ENCODE measurements at places on chromosomes 6 and 20.

- DNase-seq = peak; percentile 72
These were observed 104.2 kb downstream of the PREX1 start for GRCh38 chr20:48723308-48724264.

DNA sequence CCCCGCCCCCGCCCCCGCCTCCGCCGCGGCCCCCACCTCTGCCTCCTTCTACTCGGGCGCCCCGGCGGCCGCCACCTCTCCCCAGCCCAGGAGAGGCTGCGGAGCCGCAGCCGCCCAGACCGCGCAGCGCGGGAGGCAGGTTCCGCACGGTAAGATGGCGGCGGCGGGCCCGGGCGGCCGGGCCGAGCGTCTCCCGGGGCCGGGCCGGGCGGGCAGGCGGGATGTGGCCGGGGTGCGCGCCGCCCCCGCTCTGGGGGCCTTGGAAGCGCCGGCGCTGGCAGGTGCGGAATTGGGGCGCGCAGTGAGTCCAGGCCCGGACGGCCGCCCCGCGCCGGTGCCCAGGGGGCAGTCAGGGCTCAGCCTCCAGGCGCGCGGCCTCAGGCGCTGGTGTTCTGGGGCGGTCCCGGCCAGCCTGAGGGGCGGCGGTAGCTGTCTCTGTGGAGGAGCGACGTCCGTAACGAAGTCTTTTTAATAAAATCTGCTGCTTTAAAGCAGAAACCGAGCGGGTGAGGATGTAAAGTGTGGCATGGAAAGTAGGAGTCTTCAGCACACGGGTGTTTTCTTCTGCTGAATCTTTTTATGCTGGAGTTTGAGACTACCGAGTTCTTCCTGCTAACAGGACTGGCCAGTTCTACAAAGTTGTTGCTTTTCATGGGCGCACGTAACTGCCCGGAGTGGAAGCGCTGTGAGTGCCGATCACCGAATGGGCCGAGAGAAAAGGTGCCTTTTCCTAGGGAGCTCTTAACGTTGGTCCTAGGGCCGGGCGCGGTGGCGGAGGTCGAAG lies at the start of gene GID8:
Gene GID8, plus strand, starts transcription at position 43 of the 784 bp plus-strand sequence. CDS start 3,356 bp downstream, outside the sequence.
- peak; percentile 49 for DNase-seq

DNA sequence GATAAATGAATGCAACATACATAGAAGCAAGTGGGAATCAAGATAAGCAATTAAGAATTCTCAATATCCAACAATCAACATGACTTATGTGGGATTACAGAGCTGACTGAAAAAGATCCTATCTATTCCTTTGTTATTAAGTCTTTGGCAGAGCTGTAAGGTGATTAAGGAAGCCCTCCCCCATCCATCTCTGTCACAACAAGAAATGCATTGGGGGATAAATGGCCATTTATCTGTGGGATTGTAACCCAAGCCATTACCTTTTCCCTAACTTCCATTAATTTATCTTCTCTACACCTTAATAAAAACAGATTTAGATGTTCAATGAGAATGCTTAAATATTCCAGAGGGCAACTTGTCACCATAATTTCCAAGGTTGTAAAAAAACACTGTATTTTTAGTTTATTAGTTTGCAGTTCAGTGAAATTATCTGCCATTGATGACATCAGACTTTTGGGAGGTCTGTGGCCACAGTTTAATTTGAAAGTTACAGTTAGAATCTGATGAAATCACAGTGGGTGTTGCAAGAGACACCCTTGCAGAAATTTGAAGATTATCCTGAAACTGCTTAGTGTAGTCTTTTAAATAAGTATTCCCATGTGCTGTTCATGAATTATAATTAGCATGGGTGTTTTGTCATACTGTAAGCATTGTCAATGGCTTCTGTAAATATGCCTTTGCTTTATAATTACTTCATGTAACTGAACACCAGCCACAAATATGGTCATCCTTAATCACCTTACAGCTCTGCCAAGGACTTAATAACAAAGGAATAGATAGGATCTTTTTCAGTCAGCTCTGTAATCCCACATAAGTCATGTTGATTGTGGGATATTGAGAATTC lies 49.4 kb upstream of the FYN start:
- peak; percentile 58 for DNase-seq

GRCh38 chr6:118207947-118208346 lies 300.9 kb downstream of the SLC35F1 start:
- no peak for DNase-seq

GRCh38 chr6:108609276-108609769 lies 48.6 kb downstream of the FOXO3 start:
- peak; percentile 83 for DNase-seq

GRCh38 chr6:6407071-6407741 lies 86.7 kb upstream of the F13A1 start:
- DNase-seq = no peak

DNA sequence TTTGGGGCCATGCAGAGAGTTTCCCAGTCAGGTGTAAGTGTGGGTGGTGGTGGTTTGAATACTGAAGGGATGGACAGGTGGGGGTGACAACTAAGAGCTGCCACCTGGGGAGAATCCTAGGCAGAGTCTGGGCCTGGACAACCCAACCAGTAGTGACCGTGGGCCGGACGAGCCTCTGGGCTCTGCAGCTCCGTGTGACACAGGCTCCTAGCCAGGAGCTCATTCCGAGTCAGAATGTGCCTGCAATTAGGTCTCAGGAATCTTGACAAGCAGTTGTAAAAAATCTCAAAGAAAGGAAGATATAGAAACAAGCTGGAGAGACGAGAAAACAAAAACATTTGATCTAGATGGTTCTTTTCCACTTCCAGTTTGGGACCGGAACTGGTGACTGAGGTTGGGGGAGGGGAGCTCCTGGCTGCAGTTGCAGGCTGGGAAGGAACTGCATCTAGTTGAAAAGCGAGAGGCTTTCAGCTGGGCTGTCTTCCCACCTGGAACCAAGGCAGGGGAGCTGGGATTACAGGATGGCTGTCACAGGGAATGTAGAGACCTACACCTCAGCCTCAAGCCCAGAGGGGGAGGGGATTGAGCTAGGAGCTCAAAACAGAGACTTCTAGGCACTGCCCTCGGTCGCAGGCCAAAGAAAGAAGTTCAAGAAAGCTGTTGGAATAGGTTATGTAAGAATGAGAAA lies 156.9 kb downstream of the PAX1 start:
- no peak for DNase-seq

DNA sequence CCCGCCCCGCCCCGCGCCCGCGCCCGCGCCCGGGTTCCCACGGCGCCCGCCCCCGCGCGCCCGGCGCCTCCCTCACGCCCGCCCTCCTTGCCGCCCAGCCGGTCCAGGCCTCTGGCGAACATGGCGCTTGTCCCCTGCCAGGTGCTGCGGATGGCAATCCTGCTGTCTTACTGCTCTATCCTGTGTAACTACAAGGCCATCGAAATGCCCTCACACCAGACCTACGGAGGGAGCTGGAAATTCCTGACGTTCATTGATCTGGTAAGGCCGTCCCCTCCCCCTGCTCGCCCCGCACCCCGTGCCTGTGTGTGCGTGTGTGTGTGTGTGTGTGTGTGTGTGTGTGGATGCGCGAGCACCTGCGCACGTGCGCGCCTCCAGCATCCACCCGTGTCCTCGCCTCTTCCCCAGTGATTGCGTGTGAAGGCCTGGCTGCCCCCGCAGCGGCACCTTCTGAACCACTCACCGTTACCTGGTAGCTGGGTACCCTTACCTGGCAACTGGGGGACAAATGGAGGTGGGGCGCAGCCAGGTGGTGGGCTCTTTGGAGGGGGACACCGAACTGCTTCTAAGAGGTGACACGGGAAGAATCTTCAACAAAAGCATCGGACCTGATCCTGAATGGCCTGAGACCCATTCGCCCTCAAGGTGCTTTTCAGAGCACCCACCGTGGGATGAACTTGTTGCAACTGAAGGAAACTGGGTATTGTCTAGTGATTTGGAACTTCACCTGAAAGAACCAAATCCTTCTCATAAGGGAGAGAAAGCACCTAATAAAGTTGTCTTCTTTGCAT lies at the start of gene AIG1:
Gene AIG1, plus strand, starts transcription at position 84 of the 791 bp plus-strand sequence. Its CDS starts 37 bp downstream, at position 121.
- DNase-seq = no peak

GRCh38 chr6:132161283-132161682 lies 210.1 kb upstream of the CCN2 start:
- DNase-seq = peak; percentile 63

GRCh38 chr20:49207076-49207475 lies 12.1 kb upstream of the DDX27 start:
- no peak for DNase-seq

DNA sequence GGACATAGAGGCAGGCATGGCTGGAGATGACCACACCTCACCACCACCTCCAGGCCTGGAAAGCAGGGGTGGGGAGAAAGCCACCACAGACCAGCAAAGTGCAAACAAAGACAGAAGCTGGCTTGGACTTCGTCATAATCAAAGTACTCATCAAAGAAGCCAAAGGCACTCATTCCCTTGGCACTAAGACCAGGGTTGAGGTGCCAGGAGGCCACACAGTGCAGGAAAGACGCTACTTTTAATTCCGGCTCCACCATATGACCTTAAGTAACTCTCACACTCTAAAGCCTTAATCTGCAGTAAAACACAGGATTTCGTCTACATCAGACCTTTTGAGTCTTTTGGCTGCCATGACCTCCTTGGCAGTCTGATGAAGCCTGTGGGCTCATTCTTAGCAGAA lies 123.1 kb downstream of the HIVEP2 start:
- no peak for DNase-seq

Data from astrocyte of the spinal cord (primary cell).